NAMALWA (cell line): ENCODE measurements at places on chromosomes 16 and 17.

DNA sequence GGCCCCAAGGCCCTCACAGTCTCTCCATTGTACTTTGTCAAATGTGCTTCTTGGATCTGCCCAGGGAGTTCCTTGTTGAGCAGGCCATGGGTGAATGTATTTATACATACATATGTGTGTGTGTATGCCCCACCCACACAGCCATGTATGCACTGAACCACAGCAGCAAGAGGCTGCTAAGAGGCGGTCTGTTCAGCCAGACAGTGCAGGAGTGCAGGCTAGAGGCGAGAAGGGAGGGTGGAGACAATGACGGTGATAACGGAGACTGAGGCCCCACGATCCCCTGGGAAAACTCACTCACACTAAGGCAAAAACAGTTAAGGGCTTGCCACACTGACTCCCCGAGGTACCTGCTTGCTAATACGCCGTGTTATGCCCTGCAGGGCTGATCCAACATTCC lies 151.0 kb upstream of the CDC42EP4 start:
- no peak for DNase-seq

- no peak for DNase-seq
These were observed 2.0 kb downstream of the MSL1 start for GRCh38 chr17:40123811-40124114.

DNA sequence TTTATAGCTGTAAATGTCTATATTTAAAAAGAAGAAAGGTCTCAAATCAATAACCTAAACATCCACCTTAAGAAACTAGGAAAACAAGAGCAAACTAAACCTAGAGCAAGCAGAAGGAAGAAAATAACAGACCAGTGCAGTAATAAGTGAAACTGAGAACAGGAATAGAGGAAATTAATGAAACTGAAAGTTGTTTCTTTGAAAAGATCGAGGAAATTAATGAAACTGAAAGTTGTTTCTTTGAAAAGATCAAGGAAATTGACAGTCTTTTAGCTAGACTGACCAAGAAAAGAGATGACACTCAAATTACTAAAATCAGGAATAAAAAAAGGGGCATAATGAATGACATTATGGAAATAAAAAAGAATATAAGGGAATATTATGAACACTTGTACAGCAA lies 46.4 kb downstream of the SLFN5 start:
- DNase-seq, result peak; percentile 15

DNA sequence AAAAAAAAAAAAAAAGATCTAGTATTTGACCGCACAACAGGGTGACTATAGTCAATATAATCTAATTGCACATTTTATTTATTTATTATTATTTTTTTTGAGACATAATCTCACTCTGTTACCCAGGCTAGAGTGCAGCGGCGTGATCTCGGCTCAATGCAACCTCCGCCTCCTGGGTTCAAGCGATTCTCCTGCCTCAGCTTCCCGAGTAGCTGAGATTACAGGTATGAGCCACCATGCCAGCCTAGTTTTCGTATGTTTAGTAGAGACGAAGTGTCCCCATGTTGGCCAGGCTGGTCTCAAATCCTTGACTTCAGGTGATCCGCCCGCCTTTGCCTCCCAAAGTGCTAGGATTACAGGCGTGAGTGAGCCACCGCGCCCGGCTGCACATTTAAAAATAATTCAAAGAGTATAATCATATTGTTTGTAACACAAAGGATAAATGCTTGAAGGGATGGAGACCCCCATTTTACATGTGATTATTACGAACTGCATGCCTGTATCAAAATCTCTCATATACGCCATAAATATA lies 794 bp downstream of the ANKS3 start:
- DNase-seq, result no peak

GRCh38 chr16:81556715-81557284 lies 112.2 kb downstream of the CMIP start:
- no peak for DNase-seq

DNA sequence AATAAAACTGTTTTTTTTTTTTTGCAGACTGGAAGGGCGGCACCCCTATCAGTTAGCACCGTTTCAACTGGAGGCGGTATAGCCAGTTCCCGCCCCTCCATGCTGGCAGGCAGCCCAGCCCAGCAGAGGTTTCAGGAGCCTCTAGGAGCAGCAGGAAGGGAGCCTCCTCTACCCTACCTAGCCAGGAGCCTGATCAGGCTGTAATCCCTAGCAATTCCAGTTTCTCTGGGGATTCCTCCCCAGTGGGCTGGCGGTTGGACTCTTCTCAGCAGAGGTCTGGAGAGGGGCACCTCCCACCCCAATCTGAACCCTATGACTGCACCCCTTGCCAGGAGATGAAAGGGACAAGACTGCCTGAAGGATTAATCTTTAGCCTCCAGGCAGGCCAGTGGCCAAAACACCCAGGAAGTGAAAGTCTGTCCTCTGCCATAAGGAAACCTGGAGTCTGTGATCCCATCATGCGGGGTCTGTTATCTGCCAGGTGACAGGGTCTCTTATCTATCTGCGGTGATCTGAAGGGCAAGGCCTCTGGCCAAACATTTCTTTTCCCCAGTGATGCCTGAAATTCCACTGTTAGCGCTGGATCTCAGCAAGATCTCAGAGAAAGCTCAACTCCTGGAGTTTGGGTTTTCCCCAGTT lies 4.9 kb upstream of the CDH1 start:
- DNase-seq, result no peak

DNA sequence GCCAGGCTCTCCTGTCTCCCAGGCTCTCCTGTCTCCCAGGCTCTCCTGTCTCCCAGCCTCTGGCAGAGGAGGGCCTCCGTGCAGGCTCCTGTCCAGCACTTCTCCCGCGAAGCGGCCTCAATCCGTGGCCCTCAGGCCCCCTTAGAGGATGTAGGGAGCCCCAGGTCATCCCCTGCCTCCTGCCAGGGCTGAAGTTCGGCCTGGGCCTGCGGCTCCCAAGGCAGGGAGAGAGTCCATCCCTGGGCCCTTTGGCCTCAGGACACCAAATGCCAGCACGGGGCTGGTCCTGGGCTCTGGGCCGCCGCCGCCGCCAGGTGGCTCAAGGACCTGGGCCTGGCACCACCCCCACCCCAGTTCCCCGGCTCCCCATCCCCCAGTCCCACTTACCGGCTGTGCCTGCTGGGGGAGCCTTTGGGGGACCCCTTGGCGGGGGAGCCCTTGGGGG lies 370 bp downstream of the EVPL start:
- no peak for DNase-seq

DNA sequence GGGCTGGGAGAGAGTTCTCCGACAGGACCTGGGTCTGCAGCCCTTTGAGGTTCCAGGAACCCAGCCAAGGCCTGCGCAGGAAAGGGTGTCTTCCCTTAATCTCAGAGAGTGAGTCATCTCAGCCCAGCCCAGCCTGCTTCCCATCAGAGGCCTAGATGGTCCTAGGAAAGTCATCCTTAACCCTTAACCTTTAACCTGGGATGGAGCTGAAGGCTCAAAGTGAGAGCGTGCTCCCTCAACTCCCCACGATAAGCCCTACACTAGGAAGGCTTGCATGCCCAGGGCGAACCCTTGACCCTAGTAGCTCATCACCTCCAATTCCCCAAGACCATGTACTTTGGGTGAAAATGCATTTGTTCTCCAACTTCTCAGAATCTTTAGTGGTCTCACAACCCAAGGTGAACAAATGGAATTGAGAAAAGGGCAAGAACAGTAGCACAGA lies 4.8 kb upstream of the ATXN7L3 start:
- DNase-seq, result no peak

- DNase-seq, result no peak
These were observed 601.5 kb upstream of the SOX9 start for GRCh38 chr17:71519285-71519684.

DNA sequence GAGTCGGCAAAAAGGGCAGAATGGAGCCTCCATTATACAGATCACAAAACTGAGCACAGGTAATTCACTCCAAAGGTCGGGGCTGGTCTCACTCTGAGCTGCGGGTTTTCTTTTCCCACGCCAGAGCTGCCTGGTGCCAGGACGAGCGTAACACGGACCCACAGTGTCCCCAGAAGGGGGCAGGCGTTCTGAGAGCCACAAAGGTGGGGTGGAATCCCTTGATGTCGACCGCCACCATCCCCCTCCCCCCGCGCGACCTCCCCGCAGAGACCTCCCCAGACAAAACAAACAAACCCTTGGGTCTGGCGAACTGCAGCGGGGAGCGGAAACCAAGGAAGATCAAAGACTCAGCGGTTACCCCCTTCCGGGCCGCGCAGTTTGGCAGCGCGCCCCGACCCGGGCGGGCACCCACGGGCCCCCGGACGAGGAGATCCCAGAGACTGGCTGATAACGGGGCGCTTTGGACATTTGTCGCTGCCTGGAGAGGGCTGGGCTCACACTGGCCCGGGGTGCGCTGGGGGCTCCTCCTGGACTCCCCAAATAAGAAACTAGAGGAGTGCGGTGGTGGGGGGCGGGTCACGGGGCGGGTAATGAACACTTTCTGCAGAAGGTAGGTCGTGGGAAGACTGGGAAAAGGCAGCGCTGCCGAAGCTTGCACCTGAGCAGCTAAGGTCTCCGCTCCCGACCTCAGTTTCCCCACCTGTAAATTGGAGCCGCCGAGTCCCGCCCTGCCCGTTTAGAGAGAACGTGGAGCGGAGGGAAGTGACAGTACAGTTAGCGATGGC lies 664 bp upstream of the NKD1 start:
- DNase-seq, result peak; percentile 67

DNA sequence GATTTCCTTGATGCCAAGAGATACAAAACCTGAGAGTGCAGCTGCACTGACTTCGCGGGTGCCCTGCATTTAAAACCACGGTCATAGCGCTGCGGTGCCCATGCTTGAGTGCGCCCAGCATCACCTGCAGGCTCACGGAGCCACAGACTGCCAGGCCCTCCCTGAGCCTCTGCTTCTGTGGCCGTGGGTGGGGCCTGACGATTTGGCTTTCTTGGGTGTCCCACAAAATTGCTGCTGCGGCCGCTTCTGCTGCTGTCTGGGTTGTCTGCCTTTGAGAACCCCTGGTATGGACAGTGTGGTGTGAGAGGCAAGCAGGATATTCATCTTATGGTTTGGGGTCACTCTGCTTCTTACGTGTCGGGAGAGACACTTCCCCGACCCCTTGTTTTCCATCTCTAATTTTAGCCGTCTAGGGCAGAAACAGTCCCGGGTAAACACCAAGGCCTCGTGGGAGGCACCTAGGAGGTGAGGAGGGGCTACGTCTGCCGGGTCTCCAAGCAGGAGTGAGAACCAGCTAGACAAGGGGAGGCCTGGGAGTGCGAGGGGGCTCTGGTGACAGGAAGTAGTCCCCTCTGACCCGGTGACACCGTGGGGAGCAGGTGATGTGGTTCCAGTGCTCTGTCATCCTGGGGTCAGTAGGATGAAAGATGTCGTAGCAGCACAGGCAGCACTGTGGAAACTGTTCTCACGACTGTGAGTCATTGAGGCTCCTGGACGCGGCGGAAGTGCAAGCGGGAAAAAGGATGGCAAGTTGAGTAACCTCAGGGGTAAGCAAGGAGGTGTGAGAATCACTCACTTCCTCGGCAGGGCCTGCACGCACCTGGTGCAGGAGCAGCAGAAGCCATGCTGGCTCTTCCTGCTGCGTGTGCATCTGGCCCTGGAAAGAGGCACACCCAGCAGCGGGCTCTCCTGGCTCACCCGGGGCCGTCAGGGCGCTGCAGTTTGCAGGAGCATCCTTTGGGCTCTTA lies 176.3 kb downstream of the RPTOR start:
- no peak for DNase-seq

GRCh38 chr16:84715424-84715823 lies 15.6 kb downstream of the USP10 start:
- DNase-seq, result no peak

DNA sequence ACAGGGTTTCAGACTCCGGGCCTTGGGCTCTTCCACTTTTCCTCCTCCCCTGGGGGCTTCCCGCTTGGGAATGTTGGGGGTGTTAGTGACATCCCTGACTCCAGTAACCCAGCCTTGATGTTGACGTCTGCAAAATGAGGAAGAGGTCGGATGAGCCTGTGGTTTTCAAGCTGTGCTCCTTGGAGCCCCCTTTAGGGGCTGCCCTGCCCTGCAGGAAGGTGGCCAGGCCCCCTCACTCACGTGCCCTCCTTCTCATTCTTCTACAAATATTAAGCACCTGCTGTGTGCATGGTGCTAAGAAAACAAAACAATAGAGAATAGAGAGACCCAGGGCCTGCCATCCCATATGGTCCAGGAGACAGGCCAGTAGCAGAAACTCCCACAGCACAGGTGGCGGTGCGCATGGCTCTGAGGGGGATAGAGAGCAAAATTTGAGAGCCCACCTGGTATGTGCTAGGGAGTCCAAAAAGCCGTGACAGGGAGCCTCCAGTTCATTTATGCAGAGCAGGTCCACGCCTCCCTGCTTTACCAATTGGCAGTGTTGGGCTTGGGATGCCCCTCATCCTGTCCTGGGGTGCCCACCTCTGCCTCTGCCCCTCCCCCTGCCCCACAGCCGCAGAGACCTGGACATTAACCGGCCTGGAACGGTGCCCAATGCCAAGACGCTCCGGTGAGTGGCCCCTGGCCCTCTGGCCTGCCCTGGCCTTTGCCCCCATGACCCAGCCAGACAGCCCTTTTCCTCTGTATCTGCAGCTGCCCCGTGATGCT lies 7.4 kb downstream of the NDRG4 start:
- peak; percentile 59 for DNase-seq

- no peak for DNase-seq
These were observed 62.5 kb upstream of the TOB1 start for GRCh38 chr17:50928646-50929045.

- DNase-seq, result peak; percentile 94
These were observed 3.0 kb upstream of the DLX3 start for GRCh38 chr17:49997773-49998703.

GRCh38 chr17:74361230-74362068 lies at the start of gene BTBD17:
BTBD17 (minus strand) TSS chr17:74361868; CDS start chr17:74361819, 49 bp downstream.
- no peak for DNase-seq

- DNase-seq, result no peak
These were observed 19.7 kb upstream of the SPPL2C start for GRCh38 chr17:45824901-45825492.

- DNase-seq, result peak; percentile 15
These were observed 11.8 kb downstream of the RFFL start for GRCh38 chr17:35051579-35052240.

GRCh38 chr16:70610273-70611223 lies 35.8 kb upstream of the IL34 start:
- no peak for DNase-seq

DNA sequence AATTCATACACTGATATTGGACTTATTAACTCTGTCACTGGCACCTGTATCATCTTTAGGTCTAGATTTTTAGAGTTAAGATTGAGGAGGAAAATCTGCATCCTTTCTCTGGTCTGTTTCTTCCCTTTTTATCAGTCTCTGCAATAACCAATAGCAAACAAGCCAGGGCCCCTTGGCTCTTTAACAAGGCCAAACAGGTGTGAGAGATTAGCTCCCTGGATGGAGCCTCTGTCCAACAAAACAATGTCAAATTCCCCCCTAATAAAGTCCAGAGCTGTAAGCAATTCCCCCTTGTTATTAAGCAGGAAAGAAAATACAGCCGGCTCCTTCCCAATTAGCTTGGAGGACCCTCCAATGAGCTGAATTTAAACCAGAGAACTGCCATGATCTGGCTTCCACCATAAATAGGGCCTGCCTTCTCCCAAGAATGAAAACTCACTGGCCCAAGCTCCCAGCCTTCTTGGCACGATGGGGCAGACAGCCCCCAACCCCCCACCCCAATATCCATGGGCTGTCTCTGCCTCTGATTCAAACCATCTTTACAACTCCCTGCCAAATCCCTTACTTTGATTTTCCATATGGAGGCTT lies 56.1 kb upstream of the SOX9 start:
- DNase-seq, result no peak
